Immature natural killer cell (primary cell): ENCODE measurements at places on chromosomes 7 and 10. TPM values are rescaled to one million over a fixed set of nuclear protein-coding genes. Genes with fewer than 3 reads are reported as not detected.

DNA sequence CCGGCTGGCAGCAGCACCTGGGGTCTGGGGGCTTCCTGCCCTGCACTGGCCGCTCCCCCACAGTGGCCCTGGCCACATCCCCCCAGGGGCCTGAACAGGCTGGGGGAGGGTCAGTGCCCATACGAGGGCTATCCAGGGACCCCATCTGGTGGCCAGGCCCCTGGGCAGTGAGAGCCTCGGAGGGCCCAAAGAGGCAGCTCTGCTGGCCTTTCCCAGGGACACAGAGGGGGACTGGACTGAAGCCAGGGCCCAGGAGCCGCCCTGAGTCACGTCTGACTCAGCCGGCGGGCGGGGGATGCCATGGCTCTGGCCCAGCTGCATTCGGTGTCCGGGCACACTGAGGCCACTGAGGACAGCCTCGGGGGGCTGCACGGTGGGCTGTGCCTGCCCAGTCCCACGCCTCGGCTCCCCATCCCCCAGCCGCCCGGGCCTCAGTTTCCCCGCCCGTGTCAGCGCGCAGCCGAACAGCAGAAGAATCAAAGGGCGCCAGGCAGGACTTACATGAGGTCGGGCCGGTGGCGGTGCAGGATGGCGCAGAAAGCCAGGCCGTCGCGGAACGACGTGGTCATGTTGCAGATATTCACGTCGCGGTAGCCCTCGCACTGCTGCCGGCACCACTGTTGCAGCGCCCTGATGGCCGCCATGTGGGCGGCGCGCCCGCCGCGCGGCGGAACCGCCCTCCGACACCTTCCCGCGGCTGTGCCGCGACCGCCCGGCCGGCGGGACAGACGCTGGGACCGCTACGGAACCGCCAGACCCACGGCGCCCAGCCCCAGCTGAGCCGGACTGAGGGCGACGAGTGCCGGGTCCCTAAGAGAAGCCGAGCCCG, at the start of gene MICALL2:
Gene MICALL2, minus strand, starts transcription at position 788 of the 829 bp plus-strand sequence. Its CDS starts 144 bp downstream, at position 644.
- no peak for DNase-seq

DNA sequence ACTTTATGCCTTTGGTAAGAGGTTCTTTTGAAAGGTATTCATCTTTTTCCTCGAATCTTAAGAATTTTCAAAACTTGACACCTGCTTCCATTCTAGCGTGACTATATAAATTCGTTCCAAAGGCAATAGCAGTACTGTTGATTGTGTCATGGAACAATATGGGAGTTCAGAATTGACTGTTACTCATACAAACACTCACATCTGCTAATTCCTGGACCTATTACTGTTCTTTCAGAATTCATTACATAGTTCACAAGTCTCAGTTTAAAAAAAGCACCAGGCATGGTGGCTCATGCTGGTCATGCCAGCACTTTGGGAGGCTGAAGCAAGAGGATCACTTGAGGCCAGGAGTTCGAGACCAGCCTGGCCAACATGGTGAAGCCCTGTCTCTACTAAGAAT, 80.9 kb downstream of the CACNB2 start:
- no peak for DNase-seq

GRCh38 chr10:78359640-78360091, 326.0 kb downstream of the RPS24 start:
- DNase-seq: no peak

DNA sequence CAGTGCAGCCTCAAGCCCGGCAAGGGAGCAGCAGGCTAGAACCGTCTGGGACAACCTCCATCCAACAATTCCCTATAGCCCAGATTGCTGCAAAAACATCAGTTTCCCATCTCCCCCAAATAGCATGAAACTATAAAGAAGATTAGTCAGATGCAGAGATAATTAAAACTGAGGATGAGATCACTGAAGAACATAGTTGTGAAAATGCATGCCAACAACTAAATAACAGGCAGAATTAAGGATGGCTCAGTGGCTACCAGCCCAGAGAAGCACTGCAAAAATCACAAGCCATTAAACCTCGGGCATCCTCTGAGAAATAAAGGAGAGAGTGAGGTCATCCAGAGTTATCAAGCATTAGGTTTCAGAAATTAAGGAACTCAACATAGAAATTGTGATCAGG, 427.1 kb downstream of the TNS3 start:
- DNase-seq: no peak

Gene SPOCK2
- polyA plus RNA-seq: 58.8 TPM

Gene PNLIPRP1
- polyA plus RNA-seq: not detected

Gene FZD1
- not detected for polyA plus RNA-seq

Gene SORCS1
- not detected for polyA plus RNA-seq
